ENCODE measurements at places on chromosomes 1 and 21. TPM values are rescaled to one million over a fixed set of nuclear protein-coding genes. Genes with fewer than 3 reads are reported as not detected.

GLUL gene
- 60.4 TPM for total RNA-seq

CCNL2 gene
- 274 TPM for total RNA-seq

FLG2 gene
- total RNA-seq, result not detected

GRCh38 chr1:10495952-10496351 is 21.2 kb downstream of the PEX14 start:
- peak; percentile 31 for DNase-seq

DNA sequence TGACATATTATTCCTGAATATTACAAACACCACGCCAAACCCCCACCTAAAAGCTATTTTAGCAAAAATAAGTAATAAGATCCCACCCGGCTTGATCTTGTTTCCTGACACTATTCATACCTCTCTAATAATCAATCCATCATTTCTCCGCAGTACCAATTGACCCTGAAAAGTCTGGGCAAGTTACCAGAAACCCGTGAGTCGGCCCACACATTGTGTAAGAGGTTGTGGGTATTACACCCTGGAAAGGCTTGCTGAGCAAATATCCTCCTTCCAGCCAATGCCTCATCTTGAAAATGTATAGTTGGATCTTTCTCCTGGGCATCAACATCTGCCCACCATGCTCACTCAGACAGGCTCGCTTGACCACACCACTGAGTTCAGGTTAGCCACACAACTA is 451.0 kb downstream of the TTLL7 start:
- DNase-seq, result no peak

Data from CD4-positive, alpha-beta T cell (primary cell).